ENCODE measurements at places on chromosomes 4 and X.
A peak's percentile ranks its signal among the peaks of the same experiment; 100 is the strongest.

DNA sequence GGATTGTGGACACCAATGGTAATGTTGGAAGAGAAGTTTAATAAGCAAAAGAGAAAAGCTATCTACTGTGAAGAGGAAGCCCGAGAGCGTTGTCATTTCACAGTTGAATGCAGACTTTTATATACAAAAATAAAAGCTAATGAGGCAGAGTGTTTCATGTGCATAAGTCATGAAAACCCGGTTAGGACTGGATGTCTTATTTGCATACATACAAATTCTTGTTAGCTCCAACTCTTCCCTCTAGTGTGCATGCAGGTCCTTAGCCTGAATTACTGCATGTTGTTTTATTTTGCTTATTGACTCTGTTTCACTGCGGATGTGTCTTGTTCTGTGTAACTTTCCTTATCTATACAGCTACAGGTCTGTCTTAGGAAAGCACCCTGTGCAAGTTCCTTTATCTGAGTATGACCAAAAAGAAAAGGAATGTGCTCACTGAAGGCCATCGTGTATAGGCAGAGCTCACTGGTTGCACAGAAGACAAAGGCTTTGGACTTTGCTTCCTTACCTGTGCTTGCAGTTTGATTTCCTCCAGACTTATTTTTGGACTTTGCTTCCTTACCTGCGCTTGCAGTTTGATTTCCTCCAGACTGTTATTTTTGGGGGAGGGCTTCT lies 25.1 kb upstream of the UGT2B11 start:
- DNase-seq, result no peak

DNA sequence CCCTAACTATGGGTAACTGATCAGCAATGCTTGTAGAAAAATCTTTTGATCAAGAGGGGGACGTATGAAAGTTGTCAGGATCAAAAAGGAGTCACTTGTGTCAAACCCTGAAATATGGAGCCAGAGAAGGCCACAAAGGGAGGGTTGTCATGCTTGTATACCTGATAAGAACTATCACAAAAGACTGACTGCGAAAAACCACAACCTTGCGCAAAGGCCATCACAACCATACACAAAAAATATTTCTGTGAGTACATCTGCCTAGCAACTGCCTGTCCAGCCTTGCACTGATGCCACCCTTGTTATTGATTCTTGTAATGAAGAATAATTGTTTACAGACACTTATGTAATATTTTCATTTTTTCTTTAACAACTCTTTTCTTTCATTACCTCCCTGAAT lies 22.8 kb upstream of the EIF4E start:
- DNase-seq, result no peak

DNA sequence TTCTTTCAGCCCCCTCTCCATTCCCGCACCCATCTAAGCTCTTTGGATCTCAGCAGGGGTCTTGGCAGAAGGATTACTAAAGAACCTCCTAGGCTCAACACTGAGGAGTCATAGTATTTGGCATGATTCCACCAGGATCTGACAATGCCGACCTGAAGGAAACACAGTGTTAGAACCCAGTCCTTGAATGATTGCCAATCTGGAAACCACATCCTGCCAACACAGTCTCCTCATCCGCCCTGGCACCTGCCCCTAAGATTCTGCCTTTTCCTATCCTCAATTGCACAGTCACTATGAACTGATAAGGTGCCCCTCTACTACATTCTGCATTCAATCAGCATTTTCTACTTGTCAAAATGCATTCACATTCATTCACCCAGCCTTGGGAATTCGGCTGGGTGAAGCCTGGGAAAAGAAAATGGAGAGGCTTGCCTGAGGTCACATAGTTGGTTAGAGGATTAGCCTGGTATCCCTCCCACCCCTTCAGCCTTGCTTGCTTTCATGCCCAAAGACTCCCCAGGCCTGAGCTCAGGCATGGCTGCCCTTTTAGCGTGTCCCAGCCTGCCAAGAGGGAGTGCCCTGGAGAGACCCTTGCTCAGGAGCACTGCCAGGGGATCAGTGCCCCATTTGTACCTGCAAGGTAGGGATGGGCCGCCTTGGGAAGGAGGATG lies 2.2 kb upstream of the CLDN2 start:
- DNase-seq, result peak; percentile 2

GRCh38 chrX:152817078-152817764 lies 13.3 kb downstream of the CETN2 start:
- no peak for DNase-seq

DNA sequence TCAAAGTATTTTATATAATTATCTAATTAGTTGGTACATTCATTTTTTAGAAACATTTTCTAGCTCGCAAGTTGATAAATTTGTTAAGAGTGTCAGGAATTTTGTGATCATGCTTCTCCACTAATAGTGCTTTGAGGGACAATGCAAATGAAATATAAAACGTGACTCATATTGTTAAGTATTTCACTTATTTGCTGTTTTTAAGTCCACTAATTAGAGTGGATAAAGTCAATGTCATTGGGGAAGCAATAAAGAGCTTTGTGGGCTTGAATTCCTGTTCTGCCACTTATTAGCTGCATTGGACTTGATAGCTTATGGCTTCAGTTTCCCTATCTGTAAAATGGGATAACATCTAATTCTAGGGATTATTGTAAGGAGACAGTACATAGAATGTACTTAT lies 26.5 kb upstream of the ANAPC4 start:
- DNase-seq, result no peak

DNA sequence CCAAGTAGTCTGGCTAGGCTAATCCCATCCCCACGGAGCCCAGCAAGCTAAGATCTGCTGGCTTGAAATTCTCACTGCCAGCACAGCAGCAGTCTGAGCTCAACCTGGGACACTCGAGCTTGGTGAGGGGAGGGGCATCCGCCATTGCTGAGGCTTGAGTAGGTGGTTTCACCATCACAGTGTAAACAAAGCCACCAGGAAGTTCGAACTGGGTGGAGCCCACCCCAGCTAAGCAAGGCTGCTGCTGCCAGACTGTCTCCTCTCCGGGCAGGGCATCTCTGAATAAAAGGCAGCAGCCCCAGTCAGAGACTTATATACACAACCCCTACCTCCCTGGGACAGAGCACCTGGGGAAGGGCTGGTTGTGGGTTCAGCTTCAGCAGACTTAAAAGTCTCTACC lies 639.6 kb downstream of the IQCM start:
- no peak for DNase-seq
